Head of caudate nucleus (tissue), 42 donors: ENCODE measurements at places on chromosomes 5 and 9.

- no peak for DNase-seq
These were observed 374.6 kb downstream of the SPATA31D1 start for GRCh38 chr9:82363198-82363597.

DNA sequence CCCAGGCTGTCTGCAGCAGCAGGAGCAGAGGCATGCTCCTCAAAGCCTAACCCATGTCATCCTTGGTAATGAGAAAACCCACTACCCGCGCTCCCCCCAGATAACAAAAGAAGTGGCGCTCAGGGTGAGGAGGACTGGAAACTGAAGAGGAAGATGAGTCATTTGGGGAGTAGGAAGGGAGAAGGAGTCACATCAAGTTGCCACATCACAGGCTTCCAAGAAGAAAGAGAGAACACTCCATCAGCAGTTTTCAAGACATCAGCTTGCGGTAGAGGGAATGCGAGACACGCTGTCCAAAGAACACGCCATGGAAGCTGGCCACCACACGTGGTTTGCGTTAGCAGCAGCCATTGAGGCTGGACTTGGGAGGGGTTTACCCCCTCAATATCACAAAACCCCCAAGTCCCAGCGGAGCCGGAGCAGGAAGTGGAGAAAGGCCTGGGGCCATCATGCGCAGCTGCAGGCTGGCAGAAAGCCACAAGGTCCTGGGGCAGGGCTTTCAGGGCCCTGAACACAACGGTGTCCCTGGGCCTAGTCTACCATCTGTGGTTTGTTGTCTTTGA lies 41.5 kb downstream of the SH3PXD2B start:
- peak; percentile 70 for DNase-seq

DNA sequence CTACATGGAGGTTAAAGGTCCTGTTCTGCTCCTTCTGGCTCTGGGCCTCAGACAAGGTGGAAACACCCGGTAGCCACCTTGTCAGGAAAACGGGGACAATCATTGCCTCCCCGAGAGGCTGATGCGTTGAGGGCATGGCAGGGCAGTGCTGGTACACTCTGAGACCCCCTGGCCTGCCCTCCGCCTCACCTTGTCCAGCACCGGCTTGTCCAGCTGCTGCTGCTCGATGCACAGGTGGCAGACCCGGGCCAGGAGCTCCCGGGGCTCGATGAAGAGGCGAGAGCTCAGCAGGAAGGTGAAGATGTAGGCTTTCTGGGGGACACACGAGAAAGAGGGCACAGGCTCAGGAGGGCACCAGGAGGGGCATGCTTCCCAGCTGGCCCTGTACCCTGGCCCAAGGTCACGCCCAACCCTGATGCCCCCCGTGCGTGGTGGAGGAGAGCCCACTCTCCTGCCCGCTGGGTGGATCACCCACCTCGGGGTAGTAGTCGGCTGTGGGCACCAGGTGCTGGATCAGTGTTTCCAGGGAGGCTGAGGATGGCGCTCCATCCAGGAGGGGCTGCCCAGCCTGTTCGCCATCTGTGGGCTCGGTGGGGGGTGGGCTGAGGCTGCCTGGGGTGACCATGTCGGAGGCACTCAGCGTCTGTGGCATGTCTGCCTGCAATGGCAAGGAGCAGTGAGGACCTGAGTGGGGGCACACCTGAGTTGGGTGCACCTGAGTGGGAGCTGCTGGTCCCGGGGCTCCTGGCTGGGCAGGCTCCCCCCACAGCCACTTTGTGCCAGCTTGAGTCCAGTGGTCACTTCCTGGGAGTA lies 66.0 kb upstream of the RNF130 start:
- no peak for DNase-seq

GRCh38 chr9:129040113-129040643 lies 3.8 kb downstream of the MIGA2 start:
- no peak for DNase-seq

DNA sequence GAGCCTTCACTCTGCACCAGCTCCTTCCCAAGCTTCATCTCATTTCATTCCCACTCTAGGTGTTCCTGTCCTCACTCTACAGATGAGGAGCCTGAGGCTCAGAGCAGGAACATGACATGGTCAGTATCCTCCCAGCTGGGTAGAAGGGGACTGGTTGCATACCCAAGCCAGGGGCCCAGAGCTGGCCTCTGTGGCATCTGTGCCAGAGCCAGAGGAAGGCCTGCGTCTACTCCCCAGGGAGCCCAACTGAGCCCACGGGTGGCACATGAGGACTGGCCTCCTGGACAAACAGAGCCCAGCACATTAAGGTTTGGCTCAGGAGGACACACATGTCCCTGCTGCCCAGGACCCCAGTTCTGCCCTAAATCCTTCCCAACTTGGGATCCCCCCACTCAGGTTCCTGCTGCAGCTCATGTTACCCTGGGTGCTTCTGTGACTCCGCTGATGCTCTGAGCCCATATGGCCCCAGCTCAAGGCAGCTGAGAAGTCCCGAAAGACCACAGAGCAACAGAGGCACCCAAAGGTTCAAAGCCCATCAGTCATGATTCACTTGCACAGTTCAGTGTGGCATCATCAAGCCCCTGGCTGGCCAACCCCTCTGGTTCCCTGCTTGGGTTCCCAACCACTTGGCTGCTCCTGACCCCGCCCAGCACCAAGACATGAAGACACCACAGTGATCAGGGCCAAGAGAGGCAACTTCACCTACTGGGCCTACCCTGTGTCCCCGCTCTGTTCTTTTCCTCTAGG lies 8.5 kb upstream of the NEURL1B start:
- no peak for DNase-seq

DNA sequence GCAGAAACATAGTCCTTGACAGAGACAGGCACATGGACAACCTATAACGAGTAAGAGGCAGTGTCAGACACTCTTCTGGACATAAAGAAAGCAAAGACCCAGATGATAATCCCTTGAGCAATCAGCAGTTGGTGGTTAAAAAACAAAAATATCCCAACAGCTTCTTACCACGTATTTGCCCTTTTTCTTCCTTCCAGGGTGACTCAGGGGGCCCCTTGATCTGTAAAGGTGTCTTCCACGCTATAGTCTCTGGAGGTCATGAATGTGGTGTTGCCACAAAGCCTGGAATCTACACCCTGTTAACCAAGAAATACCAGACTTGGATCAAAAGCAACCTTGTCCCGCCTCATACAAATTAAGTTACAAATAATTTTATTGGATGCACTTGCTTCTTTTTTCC lies 9.5 kb downstream of the GZMK start:
- DNase-seq = no peak

DNA sequence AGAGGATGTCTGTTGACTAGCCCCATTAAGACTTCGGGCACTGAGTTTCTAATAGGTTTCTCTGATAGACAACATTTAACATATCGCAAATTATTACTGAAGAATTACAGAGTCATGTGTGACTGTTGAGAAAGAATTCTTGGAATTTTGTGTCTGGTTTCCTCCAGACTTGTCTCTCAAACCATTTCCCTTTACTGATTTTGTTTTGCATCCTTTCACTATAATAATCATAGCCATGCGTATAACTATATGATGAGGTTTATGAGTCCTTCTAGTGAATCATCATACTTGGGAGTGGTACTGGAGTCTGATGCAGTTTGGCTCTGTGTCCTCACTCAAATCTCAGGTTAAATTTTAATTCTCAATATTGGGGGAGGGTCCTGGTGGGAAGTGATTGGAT lies 27.0 kb downstream of the ZNF169 start:
- no peak for DNase-seq

DNA sequence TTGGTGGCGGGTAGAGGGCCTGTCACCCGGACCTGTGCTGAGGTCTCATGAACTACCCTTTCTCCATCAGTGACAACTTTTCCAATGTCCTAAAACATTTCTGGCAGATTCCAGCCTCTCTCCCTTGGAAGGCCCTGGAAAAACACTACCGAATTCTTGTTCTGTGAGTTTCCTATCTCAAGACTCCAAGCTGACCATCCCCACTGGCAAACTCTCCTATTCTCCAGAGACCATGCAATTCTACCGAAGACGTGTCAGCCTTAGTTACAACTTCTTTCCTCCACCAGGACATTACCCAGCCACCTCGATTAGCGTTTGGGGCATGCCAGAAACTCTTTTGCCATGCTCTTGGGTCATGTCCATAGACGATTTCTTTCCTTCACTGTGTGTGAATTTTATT lies 26.8 kb upstream of the GABRP start:
- no peak for DNase-seq

DNA sequence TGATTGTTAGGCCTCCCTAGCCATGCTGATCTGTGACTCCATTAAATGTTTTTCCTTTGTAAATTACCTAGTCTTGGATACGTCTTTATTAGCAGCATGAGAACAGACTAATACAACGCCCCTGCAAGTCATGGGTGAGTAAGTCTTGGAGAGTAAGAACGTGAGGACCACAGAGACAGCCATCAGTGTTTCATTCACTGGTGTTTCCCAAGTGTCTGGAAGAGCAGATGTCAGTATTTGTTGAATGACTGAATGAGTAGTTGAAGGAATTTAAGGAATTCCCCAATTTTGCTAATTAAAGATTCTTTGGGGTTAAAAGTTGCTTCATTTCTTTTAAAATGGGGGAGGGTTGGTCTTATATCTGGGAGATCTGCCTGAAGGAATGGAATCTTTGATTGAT lies 178.8 kb downstream of the TRIO start:
- DNase-seq = no peak
